ENCODE measurements at places on chromosomes 2 and 18. TPM values are rescaled to one million over a fixed set of nuclear protein-coding genes. Genes with fewer than 3 reads are reported as not detected.

APCDD1 gene
- not detected for total RNA-seq

DYNAP gene
- not detected for total RNA-seq

HYCC2 gene
- 27.7 TPM for total RNA-seq

LRRC30 gene
- not detected for total RNA-seq

BARD1 gene
- total RNA-seq: 18.3 TPM

CCDC68 gene
- total RNA-seq: not detected

IL1RL2 gene
- total RNA-seq: 0.33 TPM

TLX2 gene
- 0.37 TPM for total RNA-seq

C2orf80 gene
- total RNA-seq: not detected

ARHGEF4 gene
- 1.2 TPM for total RNA-seq

SP140 gene
- total RNA-seq: 111 TPM

GLI2 gene
- not detected for total RNA-seq

OR6B2 gene
- total RNA-seq: not detected

ESPNL gene
- not detected for total RNA-seq

GAREM1 gene
- total RNA-seq: not detected

TDRD15 gene
- total RNA-seq: not detected

COL6A3 gene
- 7.0 TPM for total RNA-seq

PUS10 gene
- 10.0 TPM for total RNA-seq

CRYBA2 gene
- not detected for total RNA-seq

DAPL1 gene
- not detected for total RNA-seq

OLA1 gene
- total RNA-seq: 139 TPM

MBD1 gene
- 99.2 TPM for total RNA-seq

RTP5 gene
- 0.18 TPM for total RNA-seq

C2orf66 gene
- total RNA-seq: not detected

AQP12A gene
- total RNA-seq: not detected

GPAT2 gene
- 36.2 TPM for total RNA-seq

BUB1 gene
- 49.5 TPM for total RNA-seq

ZNF532 gene
- 6.1 TPM for total RNA-seq

SERPINB2 gene
- total RNA-seq: 1.2 TPM

NMUR1 gene
- 0.15 TPM for total RNA-seq

FASTKD1 gene
- total RNA-seq: 53.8 TPM

PDE11A gene
- total RNA-seq: not detected

IL36G gene
- not detected for total RNA-seq

ANKRD30BL gene
- total RNA-seq: not detected

RAB17 gene
- not detected for total RNA-seq

RBM43 gene
- total RNA-seq: 3.4 TPM

CXCR4 gene
- 102 TPM for total RNA-seq

IMP4 gene
- total RNA-seq: 239 TPM
